ENCODE measurements at places on chromosomes 5 and 9.

- DNase-seq = no peak
These were observed 572.8 kb downstream of the CCDC171 start for GRCh38 chr9:16125629-16126028.

GRCh38 chr9:98597236-98597771, 111.4 kb downstream of the GABBR2 start:
- no peak for DNase-seq

DNA sequence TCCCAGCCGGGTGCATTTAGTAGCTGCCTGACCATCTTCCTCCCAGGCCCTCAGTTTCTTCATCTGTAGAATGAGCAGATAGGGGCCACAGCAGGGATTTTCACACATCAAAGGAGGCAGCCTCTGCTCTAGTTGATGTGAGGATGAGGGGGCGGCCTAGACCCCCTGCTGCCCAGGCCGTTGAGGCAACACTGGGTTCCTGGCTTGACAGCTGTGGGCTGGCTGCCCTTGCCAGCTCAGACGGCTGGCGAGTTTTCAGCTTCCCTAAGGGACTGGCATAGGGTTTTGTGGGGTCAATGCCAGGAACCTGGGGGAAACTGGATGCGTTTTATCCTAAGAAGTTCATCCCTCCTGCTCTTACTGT, 49.6 kb downstream of the NDST1 start:
- no peak for DNase-seq

GRCh38 chr9:68808338-68808890, 103.4 kb downstream of the PIP5K1B start:
- no peak for DNase-seq

DNA sequence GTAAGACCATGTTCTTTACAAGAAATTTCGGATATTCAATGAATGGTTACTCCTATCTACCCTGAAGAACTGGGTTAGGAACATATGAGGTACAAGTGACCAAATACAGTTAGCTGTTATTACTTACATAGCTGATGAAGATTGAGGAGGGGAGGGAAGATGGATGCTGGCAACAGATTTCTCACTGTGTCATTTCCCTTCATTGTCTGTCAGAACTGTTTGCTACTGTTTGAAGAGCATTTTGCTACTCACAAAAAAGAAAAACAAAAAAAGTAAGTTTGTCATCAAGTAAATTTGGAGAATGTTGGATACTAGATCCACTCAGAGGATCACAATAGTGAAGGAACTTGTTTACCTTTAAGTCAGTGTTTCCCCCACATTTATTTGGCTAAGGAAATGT, 53.7 kb downstream of the ENC1 start:
- no peak for DNase-seq

DNA sequence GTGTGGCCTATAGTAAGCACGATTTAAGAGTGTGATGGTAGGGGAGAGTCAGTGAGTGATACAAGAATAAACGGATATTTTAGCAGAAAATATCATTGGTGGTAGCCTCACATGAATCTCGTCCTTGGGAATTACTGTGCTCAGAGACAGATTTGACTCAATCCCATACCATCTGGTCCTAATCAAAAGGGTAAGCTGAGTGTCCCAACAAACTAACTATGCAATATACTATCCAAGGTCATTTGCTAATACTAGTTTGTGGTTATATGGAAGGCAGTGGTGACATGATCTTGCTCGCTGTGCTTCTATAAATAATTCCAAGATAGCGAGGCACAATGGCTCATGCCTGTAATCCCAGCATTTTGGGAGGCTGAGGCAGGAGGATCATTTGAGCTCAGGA, 103.2 kb downstream of the TRPM6 start:
- DNase-seq = no peak

- no peak for DNase-seq
These were observed 15.0 kb downstream of the TRPC7 start for GRCh38 chr5:136350343-136350742.

DNA sequence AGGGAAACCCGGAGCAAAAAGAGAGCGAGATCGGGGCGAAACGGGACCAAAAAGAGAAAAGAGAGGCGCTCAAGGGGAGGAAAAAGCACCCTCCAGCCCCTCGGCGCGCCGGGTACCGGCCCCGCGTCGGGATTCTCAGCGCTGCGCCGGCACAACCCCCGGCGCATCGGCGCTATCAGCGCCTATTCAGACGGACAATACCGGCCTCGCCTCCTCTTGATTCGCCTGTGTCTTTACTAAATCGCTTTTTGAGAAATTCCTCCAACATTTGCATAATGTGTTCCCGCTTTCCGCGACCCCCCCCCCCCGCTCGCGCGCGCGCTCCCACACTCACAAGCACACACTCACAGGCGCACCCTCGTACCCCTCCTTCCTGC, 578 bp downstream of the LHX6 start:
- DNase-seq = no peak

DNA sequence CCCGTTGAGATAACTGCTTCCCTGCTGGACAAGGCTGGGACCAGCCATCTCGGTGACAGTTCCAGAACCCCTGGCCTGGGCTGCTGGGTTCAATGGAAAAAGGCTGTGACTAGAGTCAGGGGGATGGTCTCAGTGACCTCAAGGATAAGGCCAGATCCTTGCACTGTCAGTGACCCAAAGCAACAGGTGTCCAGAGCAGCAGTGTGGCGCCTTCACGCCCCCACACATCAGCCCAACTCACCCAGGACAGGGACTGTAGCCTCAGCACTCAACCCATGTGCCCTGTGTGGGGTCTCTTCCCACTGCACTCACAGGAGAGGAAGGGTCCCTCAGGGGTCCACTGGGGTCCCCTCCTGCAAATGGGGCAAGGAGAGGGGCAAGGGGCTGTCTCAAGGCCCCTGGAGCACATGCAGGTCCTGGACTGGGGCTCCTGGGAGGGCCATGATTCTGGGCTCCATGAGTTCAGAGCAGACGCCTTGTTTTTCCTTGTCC, 698 bp upstream of the LCN2 start:
- DNase-seq = no peak

- DNase-seq = no peak
These were observed 41.1 kb upstream of the PLPP6 start for GRCh38 chr9:4620881-4621555.

GRCh38 chr5:134103998-134104654, 10.4 kb upstream of the TCF7 start:
- no peak for DNase-seq

DNA sequence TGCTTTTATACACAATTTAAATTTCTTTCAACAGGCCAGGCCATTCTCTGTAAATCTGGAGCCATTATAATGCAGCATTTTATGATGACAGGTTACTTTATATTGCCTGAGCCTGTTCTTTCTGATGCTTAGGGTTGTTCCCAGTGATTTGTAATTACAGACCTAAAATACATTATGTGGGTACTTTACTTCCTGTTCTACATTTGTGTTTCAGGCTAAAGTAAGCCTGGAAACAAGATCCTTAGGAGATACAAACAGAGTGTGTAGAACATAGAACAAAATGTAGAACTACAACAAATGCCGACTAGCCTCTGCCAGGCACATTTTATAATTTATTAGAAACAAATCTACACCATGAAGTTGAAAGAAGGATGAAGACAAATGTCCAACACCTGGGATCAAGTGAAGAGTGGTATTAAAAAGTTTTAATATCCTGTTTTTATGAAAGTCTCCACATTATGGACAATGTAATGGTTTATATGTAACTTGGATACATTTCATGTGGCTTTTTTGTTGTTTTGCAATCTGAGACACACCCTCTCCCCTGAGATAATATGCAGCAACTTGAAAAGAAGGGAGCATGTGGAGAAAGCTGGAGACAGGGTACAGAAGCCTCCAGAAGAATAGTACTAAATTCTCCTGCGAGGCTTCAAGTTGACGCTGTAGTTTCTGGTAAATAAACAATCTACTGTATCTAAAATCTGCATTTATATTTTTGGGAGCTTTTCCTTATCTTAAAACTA, 46.9 kb downstream of the VCAN start:
- DNase-seq = no peak

GRCh38 chr5:148483750-148484149, 100.0 kb downstream of the FBXO38 start:
- no peak for DNase-seq

DNA sequence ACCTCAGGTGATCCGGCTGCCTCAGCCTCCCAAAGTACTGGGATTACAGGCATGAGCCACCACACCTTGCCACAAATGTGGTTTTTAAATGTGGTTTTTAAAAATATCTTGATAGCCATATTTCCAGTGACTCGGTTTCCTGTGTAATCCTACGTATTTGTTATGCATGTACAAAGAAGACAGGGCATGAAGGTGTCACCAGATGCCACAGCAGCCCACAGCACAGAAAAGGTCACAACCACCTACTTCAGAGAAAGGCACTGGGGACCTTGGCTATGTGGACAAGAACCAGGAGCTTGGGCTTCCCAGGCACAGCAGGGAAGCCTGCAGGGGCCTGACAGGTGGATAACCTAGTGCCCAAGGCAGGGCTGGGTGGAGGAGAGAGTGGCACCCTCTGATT, 38.0 kb downstream of the C9orf50 start:
- DNase-seq = no peak

- no peak for DNase-seq
These were observed 210.1 kb upstream of the ZNF608 start for GRCh38 chr5:124956471-124957029.

- no peak for DNase-seq
These were observed 165.6 kb upstream of the FSTL4 start for GRCh38 chr5:133777951-133778350.

GRCh38 chr9:111481885-111482636, 2.1 kb downstream of the ECPAS start:
- DNase-seq = no peak

- peak; percentile 31 for DNase-seq
These were observed 2.6 kb upstream of the GCNT1 start for GRCh38 chr9:76456202-76456926.

GRCh38 chr9:133333011-133333410, 3.0 kb downstream of the SURF6 start:
- DNase-seq = no peak

DNA sequence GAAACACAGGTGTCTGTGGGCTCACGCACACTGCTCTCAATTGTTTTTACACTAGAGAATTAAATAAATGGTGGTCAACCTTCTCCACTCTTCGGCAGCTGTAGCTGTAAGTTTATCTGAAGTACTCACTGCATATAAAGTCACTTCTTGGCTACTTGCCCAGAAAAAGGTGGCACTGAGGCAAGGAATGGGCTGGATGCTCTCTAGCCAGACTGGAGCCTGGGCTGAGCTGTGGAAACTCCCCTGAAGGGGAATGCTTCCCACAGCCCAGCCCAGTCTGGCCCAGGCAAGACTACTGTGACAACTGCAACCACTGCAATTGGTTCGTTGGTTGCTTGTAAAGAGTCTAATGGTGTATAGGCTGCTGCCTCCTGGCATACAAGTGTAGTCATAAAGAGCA, 4.5 kb downstream of the LEAP2 start:
- DNase-seq = no peak

DNA sequence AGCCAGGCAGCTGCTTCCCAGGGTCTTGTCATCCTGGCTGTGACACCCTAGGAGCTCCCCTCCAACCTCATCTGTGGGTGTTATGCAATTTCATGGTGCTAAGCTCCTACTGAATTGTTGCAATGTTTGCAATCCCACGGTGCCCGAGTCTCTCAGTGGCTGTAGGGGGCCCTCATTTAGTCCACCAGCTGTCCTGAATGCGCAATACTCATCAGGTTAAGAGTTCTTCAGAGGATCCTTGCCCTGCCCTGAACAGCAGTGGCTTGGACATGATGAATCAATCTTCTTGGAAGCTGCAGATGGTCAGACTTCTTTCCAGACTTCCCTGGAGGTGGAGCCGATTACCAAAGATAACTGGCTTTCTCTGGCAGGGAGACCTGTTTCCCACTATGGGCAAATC, 584.1 kb downstream of the CCDC171 start:
- DNase-seq = no peak
